ENCODE measurements at places on chromosomes 11 and 22.

GRCh38 chr11:61760946-61761345 is 8.5 kb downstream of the MYRF start:
- DNase-seq, result no peak

GRCh38 chr11:13883042-13883441 is 79.5 kb upstream of the SPON1 start:
- DNase-seq, result no peak

DNA sequence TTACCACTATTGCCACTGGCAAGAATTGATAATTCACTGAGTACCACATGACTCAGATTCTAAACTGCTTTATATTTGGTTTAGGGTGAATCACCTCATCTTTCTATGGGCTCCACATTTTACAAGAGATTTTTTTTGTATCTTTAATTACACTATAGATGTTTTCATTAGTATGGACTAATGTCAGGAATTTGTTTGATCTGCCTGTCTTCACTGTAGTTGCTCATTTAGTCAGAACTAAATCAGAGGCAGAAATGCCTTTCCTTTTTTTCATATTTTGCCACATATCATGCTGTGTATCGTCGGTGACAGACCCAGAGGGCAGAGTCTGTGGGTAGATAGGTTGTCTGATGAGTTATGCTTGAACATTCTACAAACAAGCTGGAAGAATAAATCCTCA is 524.1 kb downstream of the METTL15 start:
- no peak for DNase-seq

GRCh38 chr11:84471501-84471900 is 1155.6 kb downstream of the DLG2 start:
- DNase-seq, result no peak

- no peak for DNase-seq
Observed at GRCh38 chr22:36366291-36366708, 21.5 kb downstream of the MYH9 start.

DNA sequence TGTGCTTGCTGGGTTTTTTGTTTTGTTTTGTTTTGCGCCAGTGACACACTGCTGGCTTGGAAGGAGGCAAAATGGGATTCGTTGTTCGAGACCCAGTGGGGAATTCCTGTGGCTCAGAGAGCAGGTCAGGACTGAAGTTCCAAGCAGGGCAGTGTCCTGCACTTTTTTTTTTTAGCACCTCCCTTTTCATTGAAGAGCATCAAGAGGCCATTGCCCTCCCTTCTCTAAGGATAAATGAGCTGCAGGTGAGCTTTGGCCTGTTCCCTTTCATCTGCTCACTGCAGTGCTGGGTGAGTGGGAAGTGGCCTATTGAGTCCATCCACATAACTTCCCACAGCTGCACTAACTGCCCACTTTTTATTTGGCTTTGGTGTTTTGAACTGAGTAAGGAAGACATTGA is 87.8 kb downstream of the ARHGAP42 start:
- no peak for DNase-seq

- no peak for DNase-seq
Observed at GRCh38 chr11:65554842-65555430, 3.2 kb downstream of the LTBP3 start.

- no peak for DNase-seq
Observed at GRCh38 chr11:73795925-73796632, 8.4 kb downstream of the MRPL48 start.

GRCh38 chr11:111565114-111565720 is 24.7 kb downstream of the LAYN start:
- peak; percentile 62 for DNase-seq

- DNase-seq, result no peak
Observed at GRCh38 chr11:118410055-118410745, 8.8 kb downstream of the ATP5MG start.

GRCh38 chr11:65903068-65903481 is 2.9 kb upstream of the FOSL1 start:
- no peak for DNase-seq

DNA sequence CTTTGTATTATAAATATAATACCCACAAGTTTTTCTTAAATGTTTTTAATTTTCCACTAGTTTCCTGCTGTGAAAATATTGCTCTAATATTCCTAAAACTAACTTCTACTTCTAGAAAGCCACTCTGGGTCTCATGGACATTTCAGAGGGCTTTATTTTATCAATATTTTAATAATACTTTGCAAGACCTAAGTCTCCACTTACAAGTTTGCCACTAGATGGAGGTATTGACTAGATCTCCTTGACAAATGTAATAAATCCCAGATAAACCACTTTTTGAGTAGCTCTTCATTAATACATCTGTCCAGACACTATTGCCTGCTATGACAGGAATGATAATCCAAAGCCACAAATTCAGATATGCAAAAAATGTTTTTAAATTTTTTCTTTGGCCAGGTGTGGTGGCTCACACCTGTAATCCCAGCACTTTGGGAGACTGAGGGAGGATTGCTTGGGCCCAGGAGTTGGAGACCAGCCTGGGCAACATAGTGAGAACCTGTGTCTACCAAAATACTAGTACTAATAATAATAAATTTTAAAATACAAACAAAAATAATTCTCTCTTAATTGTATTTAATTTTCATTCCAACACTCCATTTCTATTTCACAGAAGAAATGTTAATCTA is 3.5 kb upstream of the ACAT1 start:
- peak; percentile 5 for DNase-seq

DNA sequence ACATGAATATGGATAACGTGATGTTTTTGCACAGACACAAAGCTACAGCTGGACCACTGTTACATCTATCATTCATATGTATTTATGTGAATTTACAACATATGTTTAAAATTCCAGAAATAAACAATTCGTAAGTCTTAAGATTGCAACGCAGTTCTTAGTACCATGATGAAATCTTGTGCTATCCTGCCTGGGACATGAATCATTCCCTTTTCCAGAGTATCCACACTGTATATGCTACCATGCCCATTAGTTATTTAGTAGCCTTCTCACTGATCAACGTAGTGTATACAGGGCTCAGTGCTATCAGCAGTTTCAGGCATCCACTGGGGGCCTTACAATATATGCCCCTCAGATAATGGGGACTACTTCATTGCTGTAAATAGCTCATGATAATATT is 4.3 kb downstream of the ATL3 start:
- no peak for DNase-seq

DNA sequence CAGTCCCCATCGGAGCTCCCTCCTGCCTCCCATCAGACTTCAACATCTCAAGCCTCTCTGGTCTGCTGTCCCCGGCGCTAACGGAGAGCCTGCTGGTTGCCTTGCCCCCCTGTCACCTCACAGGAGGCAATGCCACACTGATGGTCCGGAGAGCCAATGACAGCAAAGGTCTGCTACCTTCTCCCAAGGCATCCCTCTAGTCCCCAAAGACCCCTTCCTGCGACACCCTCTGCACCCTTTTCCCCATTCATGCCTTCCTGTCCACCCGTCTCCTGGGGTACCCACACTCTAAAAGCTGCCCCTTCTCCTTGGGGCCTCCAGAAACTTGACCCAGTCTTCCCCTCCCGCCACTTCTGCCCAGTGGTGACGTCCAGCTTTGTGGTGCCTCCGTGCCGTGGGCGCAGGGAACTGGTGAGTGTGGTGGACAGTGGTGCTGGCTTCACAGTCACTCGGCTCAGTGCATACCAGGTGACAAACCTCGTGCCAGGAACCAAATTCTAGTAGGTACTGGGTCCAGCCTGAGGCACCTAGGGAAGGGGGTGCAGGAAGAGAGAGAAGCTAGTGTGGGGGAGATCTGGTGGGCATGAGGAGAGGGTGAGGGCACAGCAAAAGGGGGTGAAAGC is 860 bp downstream of the UPK2 start:
- DNase-seq, result no peak

GRCh38 chr22:50338860-50339462 is 4.2 kb upstream of the PPP6R2 start:
- no peak for DNase-seq

DNA sequence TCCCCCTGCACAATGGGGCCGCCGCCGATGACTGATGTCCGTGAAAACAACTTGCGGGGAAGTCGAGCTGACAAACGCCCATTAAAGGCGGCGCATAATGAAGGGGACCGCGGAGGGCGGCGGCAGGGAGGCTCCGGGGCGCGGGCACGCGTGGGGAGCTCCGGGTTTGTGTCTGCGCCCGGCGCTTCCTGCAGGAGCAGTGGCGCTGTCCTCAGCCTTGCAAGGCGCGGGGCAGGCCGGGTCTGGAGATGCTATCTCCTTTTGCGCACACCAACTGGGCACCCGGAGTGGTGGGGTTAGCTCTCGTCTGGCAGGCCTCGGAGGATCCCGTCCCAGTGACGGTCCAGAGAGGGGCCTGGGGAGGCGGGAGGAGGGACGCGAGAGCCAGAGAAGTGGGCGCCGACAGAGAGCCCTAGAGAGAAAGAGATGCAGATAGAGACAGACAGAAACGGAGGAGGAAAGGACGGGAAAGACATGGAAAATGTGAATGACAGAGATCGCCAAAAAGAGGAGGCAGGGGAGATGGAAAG is 390 bp upstream of the FGF3 start:
- DNase-seq, result no peak

- DNase-seq, result no peak
Observed at GRCh38 chr22:48473202-48473601, 1354.5 kb downstream of the BRD1 start.

GRCh38 chr11:71383461-71383860 is 64.7 kb downstream of the DHCR7 start:
- DNase-seq, result no peak

DNA sequence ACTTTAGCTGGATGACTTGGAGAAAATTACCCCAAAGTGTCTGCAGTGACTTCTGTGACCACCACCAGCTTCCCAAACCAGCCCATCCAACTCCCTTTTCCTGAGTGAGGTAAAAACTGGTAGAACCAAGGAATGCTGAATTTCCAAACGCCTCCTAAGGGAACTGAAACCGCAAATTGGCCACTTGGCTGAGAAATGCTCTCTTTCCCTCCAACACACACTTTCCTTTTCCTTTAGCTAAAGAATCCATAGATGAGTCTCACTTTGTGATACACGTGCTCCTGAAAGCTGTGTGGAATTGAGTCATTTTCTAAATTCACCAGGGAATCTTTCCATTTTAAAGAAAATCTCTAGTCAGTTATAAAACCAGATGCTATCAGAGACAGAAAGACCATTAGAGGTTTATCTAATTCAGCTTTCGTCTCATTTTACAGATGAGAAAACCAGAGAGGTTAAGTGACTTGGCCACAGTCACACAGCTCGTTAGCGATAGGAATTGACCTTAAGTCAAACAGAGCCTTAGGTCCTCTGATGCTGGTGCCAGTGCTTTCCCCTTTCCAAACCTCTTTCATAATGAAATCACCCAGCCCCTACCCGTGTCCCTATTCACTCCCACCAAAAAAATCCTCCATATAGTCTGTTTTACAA is 137.2 kb downstream of the COMMD9 start:
- no peak for DNase-seq

- no peak for DNase-seq
Observed at GRCh38 chr11:123740787-123741158, 687 bp downstream of the ZNF202 start.

DNA sequence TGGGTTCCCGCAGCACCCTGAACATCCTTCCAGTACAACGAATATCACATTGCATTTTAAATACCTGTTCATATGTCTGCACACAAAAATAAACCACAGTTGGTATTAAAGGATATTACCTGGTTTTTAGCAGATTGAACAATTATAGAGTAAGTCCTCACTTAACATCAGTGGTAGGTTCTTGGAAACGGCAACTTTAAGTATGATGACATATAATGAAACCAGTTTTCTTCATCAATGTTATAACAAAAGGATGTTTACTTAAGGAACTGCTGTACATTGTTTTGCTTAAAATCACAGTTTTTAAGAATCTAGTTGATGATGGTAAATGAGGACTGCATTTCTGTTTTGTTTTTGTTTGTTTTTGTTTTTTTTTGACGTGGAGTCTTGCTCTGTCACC is 28.0 kb downstream of the TRIM66 start:
- no peak for DNase-seq

- DNase-seq, result no peak
Observed at GRCh38 chr11:7534042-7534378, 20.2 kb downstream of the PPFIBP2 start.

DNA sequence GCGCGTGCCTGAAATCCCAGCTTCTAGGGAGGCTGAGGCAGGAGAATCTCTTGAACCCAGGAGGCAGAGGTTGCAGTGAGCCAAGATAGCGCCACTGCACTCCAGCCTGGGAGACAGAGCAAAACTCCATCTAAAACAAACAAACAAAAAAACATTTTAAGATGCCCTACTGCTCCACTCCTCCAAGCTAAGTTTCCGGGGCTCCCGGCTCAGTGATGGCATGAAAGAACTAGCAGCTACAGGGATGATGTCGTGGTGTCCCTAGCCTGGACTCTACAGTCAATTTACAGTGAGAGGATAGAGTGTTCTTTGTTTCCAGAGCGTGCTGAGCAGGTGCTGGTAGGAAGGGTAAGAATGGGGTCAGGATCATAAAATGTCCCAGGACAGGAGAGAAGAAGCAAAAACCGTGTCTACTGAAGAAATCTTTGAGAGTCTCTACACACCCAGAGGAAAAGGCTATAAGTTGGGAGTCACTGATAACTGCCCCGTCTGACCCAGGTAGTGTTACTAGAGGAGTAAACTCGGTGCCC is 1.2 kb upstream of the ZBTB3 start:
- no peak for DNase-seq

GRCh38 chr22:11598492-11599440 is 3929.2 kb upstream of the OR11H1 start:
- no peak for DNase-seq

DNA sequence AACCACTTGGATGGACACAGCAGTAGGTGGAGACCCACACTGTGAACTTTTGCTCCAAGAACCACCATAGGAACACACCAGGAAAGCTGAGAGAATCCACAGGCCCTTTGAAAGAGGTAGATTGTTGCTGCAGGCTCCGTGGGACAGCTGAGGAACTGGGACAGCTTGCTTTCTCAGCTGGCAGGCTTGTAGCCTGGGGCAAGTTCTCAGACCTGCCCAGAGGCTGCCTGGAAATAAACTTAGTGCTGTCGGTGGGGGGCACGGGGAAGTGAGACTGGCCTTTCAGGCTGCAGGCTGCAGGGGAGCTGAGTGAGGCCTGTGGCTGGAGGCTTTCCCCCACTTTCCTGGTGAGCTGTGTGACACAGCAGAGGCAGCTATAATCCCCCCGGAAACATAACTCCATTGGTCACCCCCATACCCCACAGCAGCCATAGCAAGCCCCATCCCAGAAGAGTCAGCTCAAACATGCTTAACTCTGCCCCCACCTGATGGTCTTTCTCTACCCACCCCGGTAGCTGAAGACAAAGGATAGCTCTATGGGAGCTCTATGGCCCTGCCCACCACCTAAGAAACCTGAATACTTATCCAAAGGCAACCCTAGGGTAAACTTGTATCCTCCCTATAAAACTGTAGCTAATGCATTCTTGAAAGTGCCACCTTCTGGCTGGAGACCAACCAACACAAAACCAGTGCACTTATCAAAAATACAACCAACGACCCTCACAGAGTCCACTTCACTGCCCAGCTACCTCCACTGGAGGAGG is 21.4 kb upstream of the ACRV1 start:
- DNase-seq, result no peak
